ENCODE measurements at places on chromosomes 2 and 18.

DNA sequence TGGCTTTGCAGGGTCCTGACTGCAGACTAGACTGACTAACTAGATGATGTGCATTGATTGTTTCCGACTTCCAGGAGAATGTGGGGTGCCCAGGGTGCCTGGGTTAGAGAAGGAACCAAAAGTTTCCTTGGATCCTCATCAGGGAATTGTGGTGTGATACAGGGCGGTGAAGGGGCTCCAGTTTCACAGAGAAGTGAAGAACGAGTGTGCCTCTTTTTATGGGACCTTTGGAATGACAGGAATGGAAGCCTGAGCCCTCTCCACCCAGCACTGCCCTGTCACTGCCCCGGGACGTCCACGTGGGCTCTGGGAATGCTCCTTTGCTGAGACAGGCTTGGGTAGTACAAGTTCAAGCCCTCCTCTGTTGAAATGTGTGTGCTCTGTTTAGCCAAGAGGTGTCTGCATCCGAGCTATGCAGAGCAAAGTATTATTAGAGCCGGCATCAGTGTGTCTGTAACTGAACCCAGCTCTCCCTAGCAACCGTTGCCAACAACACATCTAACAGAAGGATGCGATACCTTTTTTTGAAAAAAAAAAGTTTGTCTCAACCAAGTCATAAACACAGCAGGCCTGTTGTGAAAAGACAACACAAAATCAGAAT, 183.6 kb downstream of the SMAD7 start:
- no peak for DNase-seq

DNA sequence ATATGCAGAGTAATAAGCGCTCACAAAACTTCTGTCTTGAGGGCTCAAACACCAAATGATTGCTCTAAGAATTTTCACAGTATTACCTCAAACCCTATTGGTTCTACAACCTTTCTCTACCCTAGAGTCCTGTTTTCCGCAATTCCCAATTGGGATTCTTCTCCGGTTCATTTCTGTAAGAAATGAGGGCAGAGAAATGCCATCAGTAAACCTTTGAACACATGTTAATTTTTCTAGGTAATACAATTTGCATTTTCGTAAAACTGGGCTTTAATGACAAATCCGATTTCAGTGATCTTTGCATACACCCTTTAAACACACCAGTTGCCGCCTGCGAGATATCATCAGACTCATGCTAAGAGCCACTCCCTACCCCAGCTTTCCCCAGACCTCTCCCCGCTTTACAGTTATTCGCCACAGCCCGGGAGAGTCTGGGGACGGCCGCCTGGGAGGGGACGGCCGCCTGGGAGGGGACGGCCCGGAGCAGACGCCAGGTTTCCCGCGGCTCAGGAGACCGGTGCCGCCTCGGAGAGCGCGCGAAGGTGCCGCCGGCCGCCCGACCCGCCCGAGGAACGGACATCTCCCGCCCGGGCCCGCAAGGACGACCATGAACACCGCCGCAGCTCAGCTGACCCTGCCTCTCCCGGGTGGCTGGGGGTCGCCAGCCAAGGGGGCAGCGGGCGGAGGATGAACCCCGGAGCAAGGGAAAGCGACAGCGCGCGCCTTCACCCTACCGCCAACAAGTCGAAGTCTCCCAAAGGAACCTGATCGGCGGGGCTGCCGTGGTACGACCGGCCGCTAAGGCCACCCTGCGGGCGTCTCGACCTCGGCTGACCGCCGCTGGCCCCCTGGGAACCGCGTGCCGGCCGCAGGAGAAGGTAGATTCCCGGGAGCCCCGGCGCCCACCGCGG, 463 bp downstream of the SMC6 start:
- DNase-seq = peak; percentile 37

DNA sequence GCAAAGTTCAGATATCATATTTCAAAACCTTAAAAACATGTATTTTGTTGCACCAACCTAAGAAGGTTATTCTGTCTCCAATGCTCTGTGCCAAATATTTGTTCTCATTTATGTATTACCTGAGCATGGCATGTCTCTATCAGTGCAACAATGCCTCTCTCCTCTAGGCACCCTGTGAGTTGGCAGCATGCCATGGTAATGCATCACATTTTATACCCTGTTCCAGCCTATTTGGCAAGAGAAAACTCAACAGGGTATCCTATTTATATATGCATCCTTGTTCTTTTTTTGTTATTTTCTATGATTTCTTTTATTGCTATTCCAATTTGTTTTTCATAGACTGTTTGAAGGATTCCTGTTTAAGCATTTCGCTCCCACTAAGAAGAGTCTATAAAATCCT, 126.3 kb upstream of the NRXN1 start:
- no peak for DNase-seq

- no peak for DNase-seq
Observed at GRCh38 chr2:59790186-59791003, 763.1 kb downstream of the BCL11A start.

GRCh38 chr2:197869501-197870111, 65.2 kb downstream of the PLCL1 start:
- no peak for DNase-seq

- no peak for DNase-seq
Observed at GRCh38 chr2:144224472-144224871, 295.4 kb downstream of the ZEB2 start.

GRCh38 chr2:72291059-72291458, 143.4 kb upstream of the CYP26B1 start:
- no peak for DNase-seq

- DNase-seq = no peak
Observed at GRCh38 chr2:149357058-149357457, 26.7 kb downstream of the LYPD6 start.

DNA sequence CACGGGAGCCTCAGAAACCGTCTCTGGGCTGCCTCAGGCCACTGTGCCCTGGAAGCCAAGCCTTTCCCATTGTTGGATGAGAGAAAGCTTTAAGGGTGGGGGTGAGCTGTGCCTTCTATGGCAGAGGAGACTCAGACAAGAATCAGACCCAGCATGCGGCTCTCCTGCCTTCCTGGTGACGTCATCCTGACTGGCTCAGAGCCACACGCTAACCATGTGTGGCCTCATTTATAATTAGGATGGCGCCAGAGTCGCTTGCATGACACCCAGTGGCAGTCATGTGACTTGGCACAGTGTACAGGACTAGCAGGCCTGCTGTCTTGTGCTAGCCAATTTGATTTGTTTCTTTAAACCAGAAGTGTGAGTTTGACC, 99.1 kb downstream of the SH3BP4 start:
- peak; percentile 91 for DNase-seq

DNA sequence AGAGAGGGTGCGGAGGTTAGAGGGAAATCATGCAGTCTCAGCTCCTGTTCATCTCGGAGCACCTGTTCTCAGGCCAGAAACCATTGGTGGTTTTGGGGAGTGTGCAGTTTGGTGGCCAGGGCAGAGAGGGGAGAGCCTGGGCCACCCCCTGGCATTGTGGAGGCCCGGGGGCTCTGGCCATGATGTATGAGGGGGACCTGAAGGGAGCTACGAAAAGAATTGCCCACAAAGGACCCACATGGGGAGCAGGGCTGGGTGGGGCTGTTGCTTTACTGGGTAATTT, 87.7 kb downstream of the DGKD start:
- no peak for DNase-seq

DNA sequence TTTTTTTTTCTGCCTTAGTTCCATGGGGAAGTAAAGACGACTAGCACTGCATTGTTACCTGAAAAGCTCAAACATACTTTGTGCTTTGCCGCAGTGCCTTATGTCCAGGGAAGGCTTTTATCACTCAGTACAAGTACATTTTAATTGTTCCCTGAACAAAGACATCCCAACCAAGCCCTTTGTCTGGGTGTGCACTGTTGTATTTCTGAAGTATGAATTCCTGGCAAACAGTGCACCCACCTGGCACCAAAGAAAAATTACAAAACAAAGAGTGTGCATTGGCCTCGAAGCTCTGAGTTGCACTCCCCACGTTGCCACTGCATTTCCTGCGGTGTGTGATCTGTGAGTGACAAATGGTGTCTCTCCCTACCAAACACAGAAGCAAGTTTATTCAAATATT, 858.5 kb upstream of the PIK3C3 start:
- no peak for DNase-seq

DNA sequence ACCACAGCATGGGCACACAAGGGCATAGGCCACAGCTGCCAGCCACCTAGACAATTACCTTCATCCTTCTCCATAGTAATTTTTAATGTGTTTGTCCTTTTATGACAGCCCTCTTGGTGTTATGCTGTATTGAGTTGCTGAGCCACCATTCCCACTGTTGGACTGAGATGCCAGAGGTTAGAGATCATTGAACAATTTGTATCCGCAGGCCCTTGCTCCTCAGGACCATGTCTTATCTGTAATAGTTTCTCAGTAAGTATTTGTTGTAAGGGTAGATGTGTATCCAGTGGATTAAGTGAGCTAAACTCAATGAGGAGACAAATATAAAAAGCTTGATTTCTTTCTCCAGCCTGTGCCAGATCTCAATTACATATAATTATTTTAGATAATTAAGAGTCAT, 832.8 kb upstream of the ID2 start:
- no peak for DNase-seq

DNA sequence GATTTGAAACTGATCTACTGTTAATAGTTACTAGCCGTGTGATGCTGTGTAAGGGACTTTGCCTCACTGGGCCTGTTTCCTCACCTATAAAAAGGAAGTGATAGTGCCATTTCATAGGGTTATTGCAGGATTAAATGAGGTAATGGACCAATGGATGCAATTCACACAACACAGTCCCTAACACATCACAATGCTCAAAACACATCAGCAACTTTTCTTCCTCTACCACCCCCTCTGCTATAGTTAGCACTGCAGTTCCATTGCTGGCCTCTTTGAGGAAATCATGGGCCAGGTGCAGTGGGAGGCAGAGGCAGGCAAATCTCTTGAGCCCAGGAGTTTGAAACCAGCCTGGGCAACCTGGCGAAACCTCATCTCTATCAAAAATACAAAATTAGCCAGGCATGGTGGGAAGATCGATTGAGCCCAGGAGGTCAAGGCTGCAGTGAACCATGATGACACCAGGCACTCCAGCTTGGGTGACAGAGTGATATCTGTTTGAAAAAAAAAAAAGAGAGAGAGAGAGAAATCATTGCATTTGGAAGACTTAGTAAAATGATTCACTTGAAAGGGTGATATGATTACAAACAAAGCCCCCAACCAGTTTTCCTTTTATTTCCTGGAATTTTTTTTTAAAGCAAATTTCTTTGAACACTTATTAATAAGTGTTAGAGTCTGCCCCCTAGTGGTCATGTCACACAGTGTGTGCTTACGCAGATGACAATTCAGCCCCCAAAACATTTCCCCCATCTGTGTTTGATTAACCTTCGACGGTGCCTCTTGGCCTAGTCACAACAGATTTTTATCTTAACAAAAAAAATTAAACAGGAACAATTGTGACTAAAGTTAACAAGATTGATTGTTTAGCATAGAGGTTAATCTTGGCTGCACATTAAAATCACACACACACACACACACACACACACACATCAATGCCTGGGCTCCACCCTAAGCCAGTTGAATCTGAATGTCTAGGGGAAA, 88.6 kb upstream of the BCL11A start:
- no peak for DNase-seq

- DNase-seq = peak; percentile 83
Observed at GRCh38 chr2:127576433-127577207, 41.1 kb downstream of the MYO7B start.

DNA sequence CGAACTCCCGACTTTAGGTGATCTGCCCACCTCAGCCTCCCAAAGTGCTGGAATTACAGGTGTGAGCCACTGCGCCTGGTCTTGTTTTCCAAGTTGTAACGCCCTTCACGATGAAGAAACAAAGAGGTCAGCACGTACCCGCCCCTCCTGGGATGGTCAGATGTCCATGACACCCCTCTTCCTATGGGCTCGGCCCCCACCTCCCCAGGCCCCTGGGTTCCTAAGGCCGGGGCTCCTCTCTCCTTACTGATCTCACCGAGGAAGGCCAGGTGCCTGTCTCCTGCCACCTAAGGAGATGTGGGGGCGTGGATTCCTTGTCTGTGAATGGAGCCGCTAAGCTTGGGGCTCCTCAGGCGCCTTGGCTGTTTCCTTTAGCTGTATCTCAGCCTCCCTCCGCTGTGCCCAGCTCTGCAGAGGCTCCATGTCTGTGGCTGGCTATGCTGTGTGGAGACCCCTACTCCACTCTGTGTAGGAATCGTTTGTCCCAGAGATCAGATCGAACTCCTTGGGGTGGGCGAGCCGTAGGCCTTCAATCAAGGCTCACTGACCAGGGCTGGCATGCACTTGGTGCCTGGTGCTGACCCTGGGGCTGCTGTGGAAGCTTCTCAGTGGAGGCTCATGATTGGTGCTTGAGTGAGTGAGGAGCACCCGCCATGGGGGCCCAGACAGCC, 8.8 kb downstream of the COLEC11 start:
- DNase-seq = no peak

DNA sequence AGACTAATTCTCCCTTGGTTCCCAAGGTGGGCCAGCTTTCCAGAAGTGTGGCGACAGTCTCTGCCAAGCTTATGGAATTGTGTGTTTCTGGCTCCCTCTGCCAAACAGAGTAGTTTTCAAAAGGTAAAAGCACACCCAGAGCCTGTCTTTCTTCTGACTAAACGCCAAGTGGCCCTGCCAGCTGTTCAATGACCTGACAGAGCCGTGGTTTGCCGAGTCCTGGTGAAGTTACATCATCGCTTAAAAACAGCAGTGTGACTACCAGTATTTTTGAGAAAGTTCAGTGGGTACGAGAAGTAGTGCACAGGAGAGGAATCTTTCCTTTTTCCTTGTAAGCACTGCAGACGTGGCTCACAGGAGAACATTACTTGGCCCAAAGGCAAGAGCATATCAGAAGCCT, 1.9 kb downstream of the PER2 start:
- peak; percentile 50 for DNase-seq

DNA sequence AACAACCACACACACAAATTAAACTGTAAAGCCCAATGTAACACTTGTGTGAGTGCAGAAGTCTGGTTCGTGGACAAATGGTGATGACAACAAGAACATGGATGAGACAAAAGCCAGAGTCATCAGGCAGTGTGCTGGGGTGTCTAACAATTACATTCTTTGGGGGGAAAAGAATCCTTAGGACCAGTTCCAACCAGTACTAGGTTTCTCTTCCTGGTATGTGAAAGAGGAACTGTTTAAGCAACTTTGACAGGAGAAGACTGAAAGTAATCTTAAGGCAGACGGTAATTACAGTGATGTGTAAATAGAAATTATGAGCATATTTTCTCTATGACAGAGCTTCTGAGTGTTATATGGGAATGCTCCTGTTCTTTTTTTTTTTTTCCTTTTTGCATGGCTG, 133.4 kb downstream of the AFF3 start:
- DNase-seq = no peak

GRCh38 chr2:58065248-58065647, 18.6 kb downstream of the VRK2 start:
- DNase-seq = no peak

GRCh38 chr2:223993634-223994232, 36.5 kb downstream of the MRPL44 start:
- DNase-seq = peak; percentile 23

- no peak for DNase-seq
Observed at GRCh38 chr2:144320491-144320890, 199.4 kb downstream of the ZEB2 start.

DNA sequence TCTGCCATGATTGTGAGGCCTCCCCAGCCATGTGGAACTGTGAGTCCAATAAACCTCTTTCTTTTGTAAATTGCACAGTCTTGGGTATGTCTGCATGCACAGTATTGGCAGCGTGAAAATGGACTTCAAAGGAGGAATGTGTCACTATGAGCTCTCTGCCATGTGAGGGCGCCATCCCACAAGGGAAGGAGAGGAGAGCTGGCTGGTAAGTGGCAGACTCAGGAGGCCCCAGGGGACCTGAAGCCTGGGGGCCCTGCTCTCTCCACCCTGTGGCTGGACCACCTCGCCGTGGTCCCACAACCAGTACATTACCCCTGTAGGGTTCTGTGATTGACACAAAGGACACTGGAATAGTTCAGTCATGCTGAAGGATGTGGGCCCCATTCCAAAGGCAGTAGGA, 122.1 kb downstream of the RPIA start:
- no peak for DNase-seq
